Naive thymus-derived CD4-positive, alpha-beta T cell (primary cell): ENCODE measurements at places on chromosomes 1 and 21. TPM values are rescaled to one million over a fixed set of nuclear protein-coding genes. Genes with fewer than 3 reads are reported as not detected.

GRCh38 chr1:113192242-113192641, 119.2 kb downstream of the LRIG2 start:
- no peaks in the 10 kb centered on the region for H3K27me3 ChIP-seq
- no peak for DNase-seq
- no peak overlapping the region for H3K4me3 ChIP-seq
- H3K36me3 ChIP-seq, result no peaks in the 10 kb centered on the region
- no peaks in the 10 kb centered on the region for H3K4me1 ChIP-seq

- H3K4me3 ChIP-seq, result no peak overlapping the region
- no peak overlapping the region for H3K27ac ChIP-seq
- no peaks in the 10 kb centered on the region for H3K4me1 ChIP-seq
- H3K36me3 ChIP-seq, result no peaks in the 10 kb centered on the region
Observed at GRCh38 chr21:20283836-20284235, 714.4 kb upstream of the NCAM2 start.

GRCh38 chr1:84502927-84503326, 3.3 kb upstream of the SPATA1 start:
- peaks cover 9% of the 10 kb centered on the region for H3K36me3 ChIP-seq
- H3K4me3 ChIP-seq, result no peak overlapping the region
- H3K27me3 ChIP-seq, result no peaks in the 10 kb centered on the region
- no peak overlapping the region for H3K27ac ChIP-seq
- no peak for DNase-seq
- H3K4me1 ChIP-seq, result peaks cover 27% of the 10 kb centered on the region

DNA sequence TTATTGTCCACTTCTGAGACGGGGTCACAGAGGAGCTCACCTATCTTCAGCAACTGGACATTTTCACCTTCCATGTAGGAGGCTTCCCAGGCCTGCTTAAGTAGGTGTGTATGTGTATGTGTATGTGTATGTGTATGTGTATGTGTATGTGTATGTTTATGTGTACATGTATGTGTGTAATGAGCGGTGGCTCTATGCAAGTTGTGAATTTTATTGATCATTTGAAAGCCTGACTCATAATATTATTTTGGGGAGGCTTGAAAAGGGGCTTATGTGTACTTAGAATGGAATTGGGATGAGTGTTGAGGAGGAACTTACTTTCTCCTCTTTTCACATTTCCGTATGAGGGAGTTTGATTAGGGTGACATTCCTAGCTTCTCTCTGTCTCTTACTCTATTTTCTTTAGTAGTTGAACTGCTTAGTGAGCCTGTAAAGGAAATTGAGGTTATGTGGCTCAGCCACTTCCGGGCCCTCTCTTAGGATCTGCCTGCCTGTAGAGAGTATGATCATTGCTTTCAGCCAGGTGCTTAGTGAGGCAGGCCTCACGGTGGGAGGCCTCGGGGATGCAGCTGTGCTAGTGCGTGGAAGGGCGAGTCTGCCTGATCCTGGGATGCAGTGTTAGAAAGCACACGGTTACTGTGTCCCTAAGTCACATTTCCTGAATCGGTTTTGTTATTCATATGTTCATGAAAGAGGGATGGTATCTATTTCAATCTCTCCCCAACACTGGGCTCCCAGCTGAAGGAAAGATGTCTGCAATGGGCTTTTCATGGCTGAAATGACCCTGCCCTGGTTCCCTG, 61.0 kb downstream of the IER5 start:
- H3K36me3 ChIP-seq, result no peaks in the 10 kb centered on the region
- DNase-seq, result peak; percentile 85
- peak overlapping the region; percentile 57 for H3K27ac ChIP-seq
- H3K27me3 ChIP-seq, result no peaks in the 10 kb centered on the region

- H3K4me1 ChIP-seq, result no peaks in the 10 kb centered on the region
- no peak overlapping the region for H3K27ac ChIP-seq
- H3K36me3 ChIP-seq, result no peaks in the 10 kb centered on the region
- DNase-seq, result no peak
- H3K27me3 ChIP-seq, result no peaks in the 10 kb centered on the region
Observed at GRCh38 chr1:57623039-57623790, 199.4 kb upstream of the DAB1 start.

GRCh38 chr1:226497276-226497833, 51.2 kb upstream of the STUM start:
- no peak overlapping the region for H3K27ac ChIP-seq
- no peaks in the 10 kb centered on the region for H3K36me3 ChIP-seq
- no peaks in the 10 kb centered on the region for H3K27me3 ChIP-seq

- H3K27ac ChIP-seq, result no peak overlapping the region
- no peak for DNase-seq
- H3K36me3 ChIP-seq, result no peaks in the 10 kb centered on the region
- H3K27me3 ChIP-seq, result no peaks in the 10 kb centered on the region
- H3K4me1 ChIP-seq, result no peaks in the 10 kb centered on the region
Observed at GRCh38 chr21:38913120-38913892, 107.6 kb downstream of the ETS2 start.

GRCh38 chr1:216111842-216112241, 311.4 kb downstream of the USH2A start:
- no peaks in the 10 kb centered on the region for H3K36me3 ChIP-seq
- no peaks in the 10 kb centered on the region for H3K27me3 ChIP-seq
- no peaks in the 10 kb centered on the region for H3K4me1 ChIP-seq
- no peak for DNase-seq
- H3K27ac ChIP-seq, result no peak overlapping the region
- no peak overlapping the region for H3K4me3 ChIP-seq

- H3K36me3 ChIP-seq, result no peaks in the 10 kb centered on the region
- H3K27ac ChIP-seq, result no peak overlapping the region
- no peaks in the 10 kb centered on the region for H3K4me1 ChIP-seq
- H3K4me3 ChIP-seq, result no peak overlapping the region
- DNase-seq, result no peak
- no peaks in the 10 kb centered on the region for H3K27me3 ChIP-seq
Observed at GRCh38 chr1:218642033-218642948, 297.2 kb downstream of the TGFB2 start.

- no peaks in the 10 kb centered on the region for H3K4me1 ChIP-seq
- H3K36me3 ChIP-seq, result no peaks in the 10 kb centered on the region
- DNase-seq, result no peak
- H3K4me3 ChIP-seq, result no peak overlapping the region
- H3K27me3 ChIP-seq, result no peaks in the 10 kb centered on the region
- H3K27ac ChIP-seq, result no peak overlapping the region
Observed at GRCh38 chr1:15020943-15021745, 132.4 kb upstream of the TMEM51 start.

GRCh38 chr21:20311234-20311787, 686.9 kb upstream of the NCAM2 start:
- H3K27ac ChIP-seq, result no peak overlapping the region
- H3K4me3 ChIP-seq, result no peak overlapping the region
- no peaks in the 10 kb centered on the region for H3K36me3 ChIP-seq

- H3K4me1 ChIP-seq, result no peaks in the 10 kb centered on the region
- H3K36me3 ChIP-seq, result no peaks in the 10 kb centered on the region
- no peak for DNase-seq
- H3K27ac ChIP-seq, result no peak overlapping the region
Observed at GRCh38 chr1:202112859-202113689, 9.6 kb upstream of the GPR37L1 start.

- H3K27ac ChIP-seq, result no peak overlapping the region
- H3K4me3 ChIP-seq, result no peak overlapping the region
- H3K4me1 ChIP-seq, result no peaks in the 10 kb centered on the region
- H3K36me3 ChIP-seq, result no peaks in the 10 kb centered on the region
Observed at GRCh38 chr1:43540653-43541071, 10.0 kb downstream of the PTPRF start.

DNA sequence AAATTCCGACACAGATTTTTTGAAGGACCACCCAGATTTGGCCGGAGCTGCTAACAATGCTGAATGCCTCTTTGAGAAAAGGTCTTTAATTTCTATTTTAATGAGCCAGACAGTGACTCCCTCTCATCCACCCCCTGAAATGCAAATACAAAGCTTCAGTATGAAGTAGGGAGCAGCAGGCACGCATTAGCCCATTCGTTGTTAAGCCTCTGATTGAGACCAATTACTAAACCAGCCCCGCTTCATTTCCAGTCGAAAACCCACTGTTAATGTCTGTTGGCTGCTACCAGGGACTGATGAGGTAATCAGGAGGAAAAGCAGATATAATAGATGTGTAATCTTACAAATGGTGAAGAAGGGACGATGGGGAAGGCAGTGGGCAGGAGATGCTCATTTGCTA, 4.8 kb upstream of the C8A start:
- H3K36me3 ChIP-seq, result no peaks in the 10 kb centered on the region
- no peak overlapping the region for H3K4me3 ChIP-seq
- no peak overlapping the region for H3K27ac ChIP-seq
- no peaks in the 10 kb centered on the region for H3K4me1 ChIP-seq
- no peaks in the 10 kb centered on the region for H3K27me3 ChIP-seq

- H3K4me3 ChIP-seq, result no peak overlapping the region
- H3K27ac ChIP-seq, result no peak overlapping the region
- no peak for DNase-seq
- no peaks in the 10 kb centered on the region for H3K36me3 ChIP-seq
- H3K27me3 ChIP-seq, result no peaks in the 10 kb centered on the region
- no peaks in the 10 kb centered on the region for H3K4me1 ChIP-seq
Observed at GRCh38 chr1:54811739-54812655, 10.9 kb upstream of the TTC22 start.

DNA sequence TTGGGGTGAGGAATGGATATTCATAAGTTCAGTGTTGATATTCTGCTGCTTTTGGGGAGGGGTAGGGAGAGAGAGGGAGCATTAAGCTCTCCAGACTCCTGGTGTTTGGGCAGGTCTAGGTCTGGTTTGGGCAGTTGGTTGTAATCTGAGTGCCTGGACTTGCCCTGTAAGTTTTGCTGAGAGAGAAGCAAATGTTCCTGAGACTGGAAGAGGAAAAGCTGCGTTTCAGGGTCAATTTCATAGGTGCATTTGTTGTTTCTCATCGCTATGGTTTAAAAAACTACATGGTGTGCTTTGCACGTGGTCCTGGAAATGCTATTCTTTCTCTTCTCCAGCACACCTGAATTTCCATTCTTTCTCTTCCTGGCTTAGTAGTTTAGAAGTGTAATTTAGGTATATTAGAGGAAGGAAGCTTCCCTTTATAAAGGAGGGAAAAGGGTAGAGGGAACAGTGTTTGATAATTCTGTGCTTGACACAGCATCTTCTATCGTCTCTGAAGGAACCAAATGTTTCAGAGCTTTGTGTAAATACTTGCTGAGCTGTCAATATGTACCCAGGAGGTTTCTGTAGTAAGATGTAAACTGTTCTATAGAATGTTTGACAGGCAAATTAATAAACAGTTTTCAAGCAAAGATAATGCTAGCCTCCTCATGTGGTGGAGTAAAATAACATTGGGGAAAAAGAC, 6.3 kb downstream of the ARID1A start:
- peak overlapping the region; percentile 83 for H3K27ac ChIP-seq
- peaks cover 75% of the 10 kb centered on the region for H3K4me1 ChIP-seq
- peak overlapping the region; percentile 25 for H3K4me3 ChIP-seq

DNA sequence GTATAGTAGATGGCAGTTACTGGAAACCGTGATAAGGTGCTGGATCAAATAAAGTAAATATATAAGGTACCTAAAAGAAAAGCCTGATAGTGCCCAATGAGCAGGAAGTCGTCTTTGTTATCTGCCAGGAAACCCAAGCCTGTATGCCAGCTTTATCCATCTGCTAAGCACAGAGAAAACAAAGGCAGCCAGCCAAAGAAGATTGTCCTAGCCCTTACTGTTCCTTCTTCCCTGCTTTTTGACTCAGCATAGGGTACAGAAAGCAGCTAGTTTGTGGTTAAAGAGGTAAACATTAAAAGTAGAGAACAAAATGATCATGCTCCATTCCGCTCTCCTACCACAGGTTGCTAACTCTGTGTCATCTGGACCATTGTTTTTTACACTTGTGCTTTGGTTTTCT, 10.1 kb downstream of the KRTAP22-2 start:
- H3K27me3 ChIP-seq, result no peaks in the 10 kb centered on the region
- H3K27ac ChIP-seq, result no peak overlapping the region
- H3K4me1 ChIP-seq, result no peaks in the 10 kb centered on the region
- no peak overlapping the region for H3K4me3 ChIP-seq
- H3K36me3 ChIP-seq, result no peaks in the 10 kb centered on the region

DNA sequence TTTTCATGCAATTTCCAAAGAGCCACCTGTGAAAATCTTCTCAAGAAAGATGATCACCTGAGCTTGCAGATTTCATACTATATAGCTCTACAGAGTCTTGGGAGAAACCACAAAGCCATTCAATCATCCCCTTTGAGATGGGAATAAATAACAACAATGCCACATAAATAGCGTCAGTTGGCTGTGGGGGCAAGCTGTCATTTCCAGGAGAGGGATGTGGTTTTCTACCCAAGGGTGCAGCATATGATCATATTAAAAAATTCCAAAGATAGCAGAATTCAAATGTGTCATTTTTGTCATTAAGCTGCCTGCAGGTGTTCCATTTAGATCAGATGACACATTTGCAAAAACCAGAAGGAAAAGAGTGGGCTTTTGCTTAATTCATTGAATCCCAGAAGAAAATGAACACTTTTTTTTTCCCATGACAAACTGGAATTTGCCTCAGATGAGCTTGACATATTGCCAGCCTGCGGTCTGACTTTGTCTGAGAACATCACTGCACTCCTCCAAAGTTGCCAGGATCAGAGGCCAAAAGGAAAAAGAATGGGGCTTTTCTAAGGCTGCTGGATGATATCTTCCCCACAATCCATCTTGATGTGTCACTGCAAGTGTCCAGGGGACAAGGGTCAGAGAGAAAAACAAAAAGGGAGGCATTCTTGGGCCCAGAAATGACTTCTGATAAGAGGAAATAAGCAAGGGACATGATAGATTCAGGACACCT, 314.1 kb upstream of the USP25 start:
- no peak for DNase-seq
- no peak overlapping the region for H3K27ac ChIP-seq
- no peaks in the 10 kb centered on the region for H3K4me1 ChIP-seq
- H3K4me3 ChIP-seq, result no peak overlapping the region

GRCh38 chr1:54944610-54945392, 35.6 kb upstream of the TMEM61 start:
- H3K4me1 ChIP-seq, result peaks cover 7% of the 10 kb centered on the region
- no peaks in the 10 kb centered on the region for H3K27me3 ChIP-seq
- H3K27ac ChIP-seq, result no peak overlapping the region
- H3K36me3 ChIP-seq, result no peaks in the 10 kb centered on the region

DNA sequence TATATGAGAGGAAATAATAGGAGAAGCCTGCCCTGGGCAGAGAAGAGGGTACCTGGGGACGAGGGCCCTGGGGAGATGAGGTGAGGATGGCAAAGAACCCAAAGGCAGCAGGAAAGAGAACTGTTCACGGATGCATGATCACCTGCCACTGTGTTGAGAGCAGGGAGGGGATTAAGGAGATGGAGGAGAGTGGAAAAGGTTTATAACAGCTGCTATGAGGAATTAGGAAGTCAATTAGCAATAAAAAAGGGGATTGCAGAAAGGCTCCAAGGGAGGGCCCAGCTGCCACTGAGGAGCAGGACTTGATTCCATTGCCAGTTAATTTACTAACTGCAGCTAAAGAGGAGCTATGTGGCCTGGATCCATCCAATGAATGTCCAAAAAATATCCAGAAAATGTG, 61.1 kb downstream of the GFI1 start:
- DNase-seq, result no peak
- no peak overlapping the region for H3K4me3 ChIP-seq
- no peaks in the 10 kb centered on the region for H3K36me3 ChIP-seq
- no peak overlapping the region for H3K27ac ChIP-seq
- H3K27me3 ChIP-seq, result no peaks in the 10 kb centered on the region
- H3K4me1 ChIP-seq, result no peaks in the 10 kb centered on the region

GRCh38 chr1:223276029-223276428, 87.9 kb downstream of the SUSD4 start:
- no peak overlapping the region for H3K27ac ChIP-seq
- H3K4me1 ChIP-seq, result no peaks in the 10 kb centered on the region
- no peaks in the 10 kb centered on the region for H3K27me3 ChIP-seq
- H3K36me3 ChIP-seq, result no peaks in the 10 kb centered on the region
- no peak overlapping the region for H3K4me3 ChIP-seq

Gene MMEL1
- 2.0 TPM for total RNA-seq

Gene CXADR
- 1.8 TPM for total RNA-seq

Gene ZFP69B
- total RNA-seq, result 8.0 TPM

Gene NRAS
- 25.0 TPM for total RNA-seq

Gene PPP1R12B
- total RNA-seq, result 31.8 TPM

Gene CFAP74
- total RNA-seq, result not detected

Gene TCHH
- total RNA-seq, result not detected

Gene OR2M3
- not detected for total RNA-seq
